ENCODE measurements at places on chromosomes 16 and 17. TPM values are rescaled to one million over a fixed set of nuclear protein-coding genes. Genes with fewer than 3 reads are reported as not detected.

HLF gene
- total RNA-seq: 3.4 TPM

SLC9A5 gene
- total RNA-seq: 5.9 TPM

MSL1 gene
- 80.6 TPM for total RNA-seq

C16orf74 gene
- total RNA-seq: not detected

DNAI2 gene
- total RNA-seq: 1.6 TPM

CRHR1 gene
- total RNA-seq: not detected

CORO6 gene
- total RNA-seq: 22.1 TPM

C1QTNF1 gene
- total RNA-seq: 0.31 TPM

GRCh38 chr17:77675816-77676215, 282.7 kb upstream of the TNRC6C start:
- H3K27ac ChIP-seq: no peak overlapping the region
- DNase-seq: no peak
- peaks cover 6% of the 10 kb centered on the region for H3K36me3 ChIP-seq
- no peaks in the 10 kb centered on the region for H3K27me3 ChIP-seq
- H3K4me1 ChIP-seq: peaks cover 3% of the 10 kb centered on the region
- no peak overlapping the region for H3K4me3 ChIP-seq

DNA sequence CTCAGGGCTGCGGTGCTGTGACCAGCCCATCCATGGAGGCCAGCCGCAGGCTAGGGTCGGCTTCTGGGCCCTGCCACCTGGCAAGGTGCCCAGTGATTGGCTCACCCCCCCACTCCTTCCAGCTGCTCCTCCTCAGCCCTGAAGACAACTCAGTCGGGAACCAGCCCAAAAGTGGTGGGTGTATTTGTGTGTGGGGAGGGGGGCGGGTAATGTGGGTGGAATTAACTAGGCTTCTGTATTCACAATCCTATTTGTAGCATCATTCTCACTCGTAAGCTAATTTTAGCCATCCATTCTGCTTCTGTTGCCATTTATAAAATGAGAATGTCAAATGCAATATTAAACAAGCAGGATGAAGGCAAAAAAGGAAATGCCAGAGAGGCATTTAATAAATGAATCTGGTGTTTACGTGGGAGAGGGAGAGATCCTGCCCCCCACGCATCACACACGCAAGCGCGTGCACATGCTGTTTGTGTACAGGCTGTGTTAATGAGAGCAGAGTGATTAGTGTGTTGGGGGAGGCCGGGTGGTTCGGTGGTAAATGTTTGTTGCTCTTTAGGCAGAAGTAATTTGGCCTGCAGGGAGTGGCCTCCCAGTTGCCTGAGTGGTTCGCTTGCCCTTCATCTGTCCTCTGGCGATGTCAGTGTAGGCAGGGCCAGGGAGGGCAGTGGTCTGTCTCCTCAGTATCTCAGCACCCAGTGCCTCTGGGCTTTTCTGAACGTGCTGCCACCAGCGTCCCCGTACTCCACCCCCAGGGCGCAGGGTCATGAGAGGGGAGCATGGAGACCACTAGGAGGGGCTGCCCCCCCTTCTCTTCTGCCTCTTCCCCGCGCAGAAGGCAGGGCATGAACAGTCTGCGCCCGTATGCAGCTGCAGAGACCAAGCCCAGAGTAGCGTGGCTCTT, 140.1 kb downstream of the CCDC182 start:
- H3K27me3 ChIP-seq: no peaks in the 10 kb centered on the region
- DNase-seq: peak; percentile 54
- H3K4me3 ChIP-seq: peak overlapping the region; percentile 34

DNA sequence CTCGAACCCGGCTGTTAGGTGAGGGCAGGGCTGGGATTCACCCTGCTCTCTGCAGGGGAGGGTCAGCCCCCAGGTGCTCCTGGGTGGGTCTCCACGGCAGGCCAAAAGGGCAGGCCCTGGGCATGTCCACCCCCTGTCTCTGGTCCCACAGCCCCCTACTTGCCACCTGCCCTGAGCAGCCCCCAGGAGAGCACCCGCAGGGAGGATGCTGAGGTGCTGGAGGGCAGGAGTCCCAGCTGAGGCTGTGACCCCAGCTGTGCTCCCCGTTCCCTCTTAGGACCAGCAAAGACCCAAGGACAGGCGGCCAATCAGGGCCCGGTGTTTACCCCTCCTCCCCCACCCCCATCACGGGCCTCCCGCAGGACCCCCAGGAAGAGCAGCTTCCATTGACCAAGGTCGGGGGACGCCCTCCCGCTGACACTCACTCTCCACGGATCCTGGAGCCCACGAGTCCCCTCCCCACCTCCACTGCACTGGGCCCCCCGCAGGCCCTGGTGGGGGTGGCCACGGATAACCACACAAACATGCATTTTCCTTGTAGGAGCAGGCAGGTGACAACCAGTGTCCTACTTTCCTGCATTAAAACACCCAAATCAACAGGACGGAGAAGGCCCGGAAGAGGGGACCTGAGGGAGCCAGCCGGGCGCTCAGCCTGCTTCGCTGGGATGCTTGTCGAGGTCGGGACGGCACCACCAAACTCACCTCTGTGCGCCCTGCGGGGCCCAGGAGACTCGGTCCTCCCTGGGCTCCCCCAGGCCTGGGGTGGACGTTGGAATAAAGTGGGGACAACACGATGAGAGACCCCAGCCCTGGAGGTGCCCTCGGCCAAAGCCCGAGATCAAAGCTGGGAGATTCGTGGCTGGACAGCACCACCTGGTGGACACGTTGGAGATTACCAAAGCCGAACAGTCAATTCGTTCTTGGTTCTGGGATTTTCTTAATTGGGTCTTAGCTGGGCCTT, 22.5 kb upstream of the ENPP7 start:
- H3K27me3 ChIP-seq: peaks cover 4% of the 10 kb centered on the region
- no peaks in the 10 kb centered on the region for H3K36me3 ChIP-seq
- H3K27ac ChIP-seq: no peak overlapping the region
- no peak overlapping the region for H3K4me3 ChIP-seq
- peak; percentile 69 for DNase-seq
- H3K4me1 ChIP-seq: no peaks in the 10 kb centered on the region

DNA sequence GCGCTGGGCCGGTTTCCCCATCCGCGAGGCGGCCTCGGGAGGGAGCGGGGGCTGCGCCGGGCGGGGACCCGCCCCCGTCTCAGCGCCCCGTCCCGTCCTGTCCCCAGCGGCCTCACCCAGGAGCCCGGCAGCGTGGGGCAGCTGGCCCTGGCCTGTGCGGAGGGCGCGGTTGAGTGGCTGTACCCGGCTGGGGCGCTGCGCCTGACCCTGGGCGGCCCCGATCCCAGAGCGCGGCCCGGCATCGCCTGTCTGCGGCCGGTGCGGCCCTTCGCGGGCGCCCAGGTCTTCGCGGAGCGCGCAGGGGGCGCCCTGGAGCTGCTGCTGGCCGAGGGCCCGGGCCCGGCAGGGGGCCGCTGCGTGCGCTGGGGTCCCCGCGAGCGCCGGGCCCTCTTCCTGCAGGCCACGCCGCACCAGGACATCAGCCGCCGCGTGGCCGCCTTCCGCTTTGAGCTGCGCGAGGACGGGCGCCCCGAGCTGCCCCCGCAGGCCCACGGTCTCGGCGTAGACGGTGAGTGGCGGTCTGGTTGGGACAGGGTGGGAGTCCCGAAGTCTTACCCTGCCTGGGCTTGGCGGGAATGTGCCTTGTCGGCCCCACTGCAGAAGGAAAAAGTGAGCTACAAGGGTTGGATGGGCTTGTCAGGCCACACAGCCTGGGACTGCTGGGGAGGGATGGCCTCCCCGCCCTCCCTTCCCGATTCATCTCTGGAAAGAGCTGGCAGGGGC, 720 bp downstream of the METRN start:
- H3K27ac ChIP-seq: no peak overlapping the region
- H3K4me1 ChIP-seq: peaks cover 19% of the 10 kb centered on the region
- peak overlapping the region; percentile 57 for H3K4me3 ChIP-seq
- peaks cover 10% of the 10 kb centered on the region for H3K27me3 ChIP-seq

GRCh38 chr17:40602445-40603443, 37.5 kb upstream of the CCR7 start:
- peak; percentile 89 for DNase-seq
- H3K36me3 ChIP-seq: peaks cover 2% of the 10 kb centered on the region
- H3K4me3 ChIP-seq: peak overlapping the region; percentile 68
- no peaks in the 10 kb centered on the region for H3K27me3 ChIP-seq
- peaks cover 99% of the 10 kb centered on the region for H3K4me1 ChIP-seq

DNA sequence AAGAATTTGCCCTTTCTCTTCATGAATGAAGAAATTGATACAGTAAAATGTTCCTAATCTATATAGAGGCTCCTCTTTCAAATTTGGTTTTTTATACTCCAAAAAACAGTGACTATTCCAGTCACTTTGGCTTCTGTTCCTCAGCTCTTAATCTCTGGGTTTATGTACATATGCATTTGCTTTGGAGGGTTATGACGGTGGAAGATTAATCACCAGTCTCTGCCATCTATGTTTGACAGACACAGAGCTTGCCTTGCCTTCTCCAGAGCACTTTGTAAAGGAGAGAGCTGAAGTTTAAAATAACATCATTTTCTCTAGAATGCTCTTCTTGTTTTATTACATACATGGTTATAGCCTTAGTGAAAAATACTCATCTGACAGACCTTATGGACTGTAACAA, 99.3 kb downstream of the NLK start:
- DNase-seq: no peak
- H3K4me1 ChIP-seq: no peaks in the 10 kb centered on the region
- H3K27me3 ChIP-seq: no peaks in the 10 kb centered on the region
- no peak overlapping the region for H3K27ac ChIP-seq
- no peak overlapping the region for H3K4me3 ChIP-seq

GRCh38 chr16:85284141-85284817, 172.0 kb upstream of the CIBAR2 start:
- H3K4me1 ChIP-seq: no peaks in the 10 kb centered on the region
- H3K36me3 ChIP-seq: no peaks in the 10 kb centered on the region
- H3K4me3 ChIP-seq: no peak overlapping the region
- DNase-seq: no peak

GRCh38 chr17:13107676-13108235, 89.9 kb upstream of the ELAC2 start:
- no peak for DNase-seq
- no peaks in the 10 kb centered on the region for H3K36me3 ChIP-seq
- peaks cover 2% of the 10 kb centered on the region for H3K27me3 ChIP-seq
- H3K4me1 ChIP-seq: no peaks in the 10 kb centered on the region

DNA sequence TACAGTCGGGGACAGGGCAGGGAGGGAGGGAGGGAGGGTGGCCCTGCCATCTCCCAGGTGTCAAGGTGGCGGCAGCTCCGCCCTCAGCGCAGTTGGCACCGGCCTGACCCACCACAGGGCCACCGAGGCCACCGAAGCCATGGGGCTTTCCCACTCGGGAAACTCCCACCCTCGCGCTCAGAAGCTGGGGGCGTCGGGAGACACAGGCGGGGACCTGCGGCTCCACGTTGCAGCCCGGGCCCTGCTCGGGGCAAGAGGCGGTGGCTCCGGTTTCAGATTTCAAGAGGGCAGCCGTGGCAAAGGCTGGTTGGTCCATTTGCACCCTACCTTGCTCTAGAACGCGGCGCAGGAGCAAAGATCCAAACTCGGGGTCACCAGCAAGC, 544 bp downstream of the CYB561 start:
- H3K27me3 ChIP-seq: peaks cover 1% of the 10 kb centered on the region
- peak; percentile 73 for DNase-seq
- H3K4me3 ChIP-seq: peak overlapping the region; percentile 70
- no peaks in the 10 kb centered on the region for H3K36me3 ChIP-seq
- H3K4me1 ChIP-seq: peaks cover 42% of the 10 kb centered on the region
- H3K27ac ChIP-seq: peak overlapping the region; percentile 69

- H3K36me3 ChIP-seq: peaks cover 1% of the 10 kb centered on the region
- no peak for DNase-seq
- H3K27me3 ChIP-seq: no peaks in the 10 kb centered on the region
- peaks cover 48% of the 10 kb centered on the region for H3K4me1 ChIP-seq
Observed at GRCh38 chr16:27458258-27458657, 56.3 kb downstream of the IL21R start.

GRCh38 chr17:73437826-73438225, 126.0 kb upstream of the CDC42EP4 start:
- H3K27me3 ChIP-seq: peaks cover 2% of the 10 kb centered on the region
- no peak overlapping the region for H3K4me3 ChIP-seq
- DNase-seq: no peak
- no peak overlapping the region for H3K27ac ChIP-seq

- H3K27ac ChIP-seq: no peak overlapping the region
- no peak for DNase-seq
- peaks cover 42% of the 10 kb centered on the region for H3K36me3 ChIP-seq
- H3K4me1 ChIP-seq: no peaks in the 10 kb centered on the region
- H3K4me3 ChIP-seq: no peak overlapping the region
Observed at GRCh38 chr16:56399047-56399446, 26.3 kb downstream of the AMFR start.

GRCh38 chr16:9033125-9033830, 58.2 kb upstream of the HAPSTR1 start:
- H3K4me1 ChIP-seq: no peaks in the 10 kb centered on the region
- DNase-seq: no peak

GRCh38 chr16:86991679-86992078, 325.5 kb downstream of the C16orf95 start:
- peaks cover 16% of the 10 kb centered on the region for H3K27me3 ChIP-seq
- no peak overlapping the region for H3K4me3 ChIP-seq
- no peaks in the 10 kb centered on the region for H3K36me3 ChIP-seq
- no peak overlapping the region for H3K27ac ChIP-seq
- no peak for DNase-seq

GRCh38 chr16:86157616-86158247, 258.8 kb downstream of the IRF8 start:
- DNase-seq: no peak
- H3K27ac ChIP-seq: no peak overlapping the region
- peaks cover 2% of the 10 kb centered on the region for H3K36me3 ChIP-seq
- no peak overlapping the region for H3K4me3 ChIP-seq
- peaks cover 2% of the 10 kb centered on the region for H3K4me1 ChIP-seq

DNA sequence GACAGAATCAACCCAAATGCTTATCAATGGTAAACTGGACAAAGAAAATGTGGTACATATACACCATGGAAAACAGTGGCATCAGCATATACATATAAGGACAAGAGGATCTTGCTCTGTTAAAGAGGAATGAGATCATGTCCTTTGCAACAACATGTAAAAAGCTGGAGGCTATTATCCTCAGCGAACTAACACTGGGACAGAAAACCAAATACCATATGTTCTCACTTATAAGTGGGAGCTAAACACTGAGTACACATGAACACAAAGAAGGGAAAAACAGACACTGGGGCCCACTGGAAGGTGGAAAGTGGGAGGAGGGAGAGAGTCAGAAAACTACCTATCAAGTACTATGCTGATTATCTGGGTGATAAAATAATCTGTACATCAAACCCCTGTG, 447.3 kb upstream of the MAF start:
- H3K27me3 ChIP-seq: peaks cover 16% of the 10 kb centered on the region
- H3K4me1 ChIP-seq: no peaks in the 10 kb centered on the region
- no peak overlapping the region for H3K27ac ChIP-seq
- no peak for DNase-seq
- H3K36me3 ChIP-seq: no peaks in the 10 kb centered on the region

DNA sequence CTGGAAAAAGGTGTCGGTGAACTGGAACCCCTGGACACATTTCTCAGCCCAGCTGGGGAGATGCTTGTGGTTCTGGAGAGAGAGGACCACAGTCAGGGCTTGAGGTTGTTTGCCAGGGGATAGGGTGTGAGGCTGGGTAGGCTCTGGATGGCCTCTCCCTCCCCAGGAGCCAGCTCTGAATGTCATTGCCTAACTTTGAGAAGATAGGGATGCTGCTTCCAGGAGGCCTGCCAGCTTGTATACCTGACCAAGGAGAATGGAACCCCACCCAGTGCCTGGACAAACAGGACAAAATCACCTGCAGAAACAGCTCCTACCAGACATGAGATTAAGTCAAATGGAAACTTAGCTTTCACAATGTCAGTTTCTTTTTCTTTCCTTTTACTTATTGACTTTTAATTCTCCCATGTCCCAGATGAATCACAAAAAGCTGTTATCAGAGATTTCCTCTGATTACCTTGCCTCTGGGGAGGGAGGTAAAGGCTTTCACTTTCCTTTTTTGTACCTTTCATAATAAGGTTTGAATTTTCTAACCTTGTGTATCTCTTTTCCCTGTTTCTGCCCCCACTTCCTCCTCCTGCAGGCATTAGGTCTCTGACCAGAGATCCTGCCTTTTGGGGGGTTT, 29.8 kb upstream of the PLLP start:
- H3K4me1 ChIP-seq: peaks cover 18% of the 10 kb centered on the region
- H3K27me3 ChIP-seq: peaks cover 1% of the 10 kb centered on the region
- no peak overlapping the region for H3K27ac ChIP-seq
- DNase-seq: no peak
